ENCODE measurements at places on chromosomes 12 and 14.

GRCh38 chr12:116381744-116382685 lies 104.5 kb upstream of the MED13L start:
- DNase-seq, result no peak

DNA sequence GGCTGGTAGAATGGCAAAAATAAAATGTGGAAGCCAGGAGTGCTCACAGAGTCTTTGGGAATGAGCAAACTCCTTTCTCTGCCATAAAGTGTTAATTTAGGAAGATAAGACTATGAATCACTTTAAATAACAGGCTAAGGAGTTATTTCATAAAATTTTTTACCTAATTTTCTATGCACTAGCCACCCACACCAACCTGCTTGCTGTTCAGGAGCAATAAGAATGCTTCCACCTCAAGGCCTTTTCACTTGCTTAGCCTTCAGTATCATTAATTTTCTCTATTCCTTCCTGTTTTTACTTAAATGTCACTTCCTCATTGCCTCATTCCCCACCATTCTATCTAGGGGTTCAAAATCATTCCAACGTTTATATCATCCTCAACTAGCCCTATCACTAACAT lies 326.8 kb downstream of the CCER1 start:
- no peak for DNase-seq

DNA sequence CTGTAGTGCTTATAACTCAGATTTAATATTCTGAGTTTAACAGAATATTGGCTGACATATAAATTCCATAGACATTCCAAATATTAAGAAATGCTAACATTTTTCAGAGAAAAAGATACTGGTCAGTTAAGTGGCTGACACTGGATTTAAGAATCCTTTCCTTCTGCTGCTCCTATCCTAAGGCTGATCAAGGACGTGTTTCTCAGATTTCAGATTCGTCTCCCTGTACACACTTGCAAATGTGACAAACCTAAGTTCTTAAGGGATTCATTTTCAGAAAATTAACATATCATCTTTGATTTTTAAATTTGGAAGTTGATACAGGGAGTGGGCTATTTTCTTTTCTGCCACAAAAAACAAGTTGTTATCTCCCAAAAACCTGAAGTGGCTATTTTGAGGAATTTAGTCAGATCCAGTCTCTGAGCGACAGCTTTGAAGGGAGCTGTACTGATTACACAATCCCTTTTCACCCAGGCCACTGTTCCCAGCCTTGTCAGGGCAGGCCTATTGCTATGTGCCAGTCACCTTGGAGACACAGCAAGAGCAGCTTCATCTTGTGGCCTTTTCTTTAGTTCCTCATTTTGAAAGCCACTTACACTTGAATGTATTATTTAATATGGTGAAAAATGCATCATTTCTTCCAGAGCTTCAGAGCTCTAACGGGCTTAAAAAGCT lies 370.6 kb downstream of the KCNH5 start:
- DNase-seq, result no peak

GRCh38 chr14:77310026-77310425 lies 10.7 kb downstream of the POMT2 start:
- DNase-seq, result no peak

DNA sequence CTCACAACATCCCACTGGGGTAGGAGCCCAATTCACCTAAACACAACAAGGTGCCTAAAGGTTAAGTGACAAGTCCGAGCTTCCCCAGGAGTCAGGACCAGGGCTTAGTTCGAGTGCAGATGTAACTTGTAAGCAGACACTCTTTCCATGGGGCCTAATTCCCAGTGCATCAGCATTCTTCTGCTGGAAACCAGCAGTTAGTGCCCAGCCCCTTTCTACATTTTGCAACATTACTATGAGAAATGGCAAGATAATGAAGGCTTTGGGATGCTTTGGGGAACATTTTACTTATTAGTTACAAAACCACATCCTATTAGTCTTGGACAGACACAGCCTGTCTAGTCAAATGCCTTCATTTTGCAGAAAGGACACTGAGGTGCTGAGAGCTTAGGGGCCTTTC lies 179.8 kb downstream of the CALM1 start:
- no peak for DNase-seq

- DNase-seq, result no peak
These were observed 5.2 kb downstream of the LRRK2 start for GRCh38 chr12:40229690-40230651.

All from heart left ventricle (tissue), 16 donors.